ENCODE measurements at places on chromosomes 16 and 17.

GRCh38 chr17:14552306-14552705, 251.4 kb downstream of the HS3ST3B1 start:
- no peak for DNase-seq

- no peak for DNase-seq
These were observed 16.6 kb downstream of the KRT12 start for GRCh38 chr17:40850293-40850972.

GRCh38 chr16:12458591-12459358, 344.9 kb downstream of the CPPED1 start:
- no peak for DNase-seq

- DNase-seq: no peak
These were observed 68.9 kb downstream of the KCNJ2 start for GRCh38 chr17:70238228-70238627.

- DNase-seq: no peak
These were observed 1.8 kb upstream of the ADAT1 start for GRCh38 chr16:75624921-75625334.

GRCh38 chr17:49022391-49022941, 25.3 kb downstream of the IGF2BP1 start:
- DNase-seq: no peak

GRCh38 chr16:66920924-66921680, 2.4 kb upstream of the CDH16 start:
- no peak for DNase-seq

DNA sequence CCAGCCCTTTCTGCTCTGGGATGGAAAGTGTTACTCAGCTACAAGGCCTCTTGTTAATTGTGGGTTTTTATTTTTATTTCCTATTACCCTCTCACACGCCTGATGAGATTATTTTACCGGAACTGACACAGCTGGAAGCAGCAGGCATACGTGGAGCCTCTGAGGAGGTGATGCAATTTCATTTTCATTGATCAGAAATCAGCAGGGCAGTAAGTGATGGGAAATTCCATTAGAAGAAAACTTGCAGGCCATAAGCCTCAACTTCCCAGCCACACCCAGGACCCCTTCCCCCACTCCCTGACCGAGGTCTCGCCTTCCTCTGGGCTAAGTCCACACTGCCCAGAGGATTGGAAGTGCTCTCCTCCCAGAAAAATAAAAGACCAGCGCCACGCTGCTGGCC, 69.7 kb downstream of the ZFHX3 start:
- DNase-seq: no peak

- DNase-seq: no peak
These were observed 31.9 kb downstream of the BAIAP2 start for GRCh38 chr17:81066771-81067315.

DNA sequence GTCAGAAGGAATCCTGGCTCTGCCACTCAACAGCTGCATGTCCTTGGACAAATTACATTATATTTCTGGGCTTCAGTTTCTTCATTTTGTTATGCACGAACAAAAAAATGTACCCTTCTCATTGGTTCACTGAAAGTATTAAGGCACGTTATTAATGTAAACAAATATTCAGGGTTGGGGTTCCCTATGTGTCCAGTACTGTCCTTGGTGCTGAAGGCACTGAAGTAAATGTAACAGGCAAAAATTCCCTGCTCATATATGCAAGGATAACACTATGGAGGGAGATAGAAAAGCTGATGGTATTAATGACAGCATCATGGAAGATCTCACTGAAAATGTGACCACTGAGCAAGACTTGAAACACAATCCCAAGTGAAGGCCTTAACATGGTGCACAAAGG, 386.6 kb downstream of the XYLT1 start:
- DNase-seq: no peak

GRCh38 chr17:62706598-62707424, 79.3 kb downstream of the MRC2 start:
- DNase-seq: no peak

- peak; percentile 3 for DNase-seq
These were observed 47.8 kb downstream of the BMERB1 start for GRCh38 chr16:15482068-15482747.

- peak; percentile 24 for DNase-seq
These were observed 18.8 kb upstream of the GAA start for GRCh38 chr17:80082403-80083135.

DNA sequence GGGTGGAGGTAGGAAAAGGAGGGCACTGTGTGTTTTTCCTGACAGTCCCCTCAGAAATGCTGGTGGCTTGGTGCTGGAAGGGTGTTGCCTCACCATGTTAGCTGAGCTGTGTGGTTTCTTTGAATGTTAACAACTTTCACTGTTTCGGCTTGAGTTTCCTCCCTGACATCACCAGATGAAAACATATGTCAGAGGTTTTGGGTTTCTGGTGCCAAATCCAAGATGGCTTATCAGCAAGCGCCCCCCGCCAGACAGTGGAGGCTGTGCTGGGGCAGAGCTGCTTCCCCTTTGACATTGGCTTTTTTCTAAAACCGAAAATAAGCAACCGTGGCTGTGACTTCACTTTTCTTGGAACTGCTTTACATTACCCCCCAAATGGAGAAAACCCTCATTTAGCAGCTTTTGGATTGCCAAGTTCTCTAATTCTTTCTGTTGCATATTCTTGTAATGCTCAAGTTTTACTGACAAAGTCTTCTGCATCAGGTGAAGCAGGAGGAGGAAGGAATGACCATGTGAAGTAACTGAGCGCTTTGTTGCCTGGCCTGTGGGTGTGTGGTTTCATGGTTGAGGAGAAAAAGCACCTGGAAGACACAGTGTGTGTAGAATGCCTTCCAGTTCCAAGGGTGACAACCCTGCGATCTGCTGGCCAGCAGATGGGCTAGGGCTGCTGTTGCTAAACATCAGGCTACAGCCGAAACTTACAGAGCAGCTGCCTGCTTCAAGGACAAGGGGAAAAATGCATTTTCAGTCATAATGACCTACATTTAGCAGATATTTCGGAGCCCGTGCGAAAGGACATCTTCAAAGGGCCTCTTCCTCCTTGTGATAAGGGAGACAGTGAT, 9.7 kb downstream of the RMI2 start:
- DNase-seq: peak; percentile 72

DNA sequence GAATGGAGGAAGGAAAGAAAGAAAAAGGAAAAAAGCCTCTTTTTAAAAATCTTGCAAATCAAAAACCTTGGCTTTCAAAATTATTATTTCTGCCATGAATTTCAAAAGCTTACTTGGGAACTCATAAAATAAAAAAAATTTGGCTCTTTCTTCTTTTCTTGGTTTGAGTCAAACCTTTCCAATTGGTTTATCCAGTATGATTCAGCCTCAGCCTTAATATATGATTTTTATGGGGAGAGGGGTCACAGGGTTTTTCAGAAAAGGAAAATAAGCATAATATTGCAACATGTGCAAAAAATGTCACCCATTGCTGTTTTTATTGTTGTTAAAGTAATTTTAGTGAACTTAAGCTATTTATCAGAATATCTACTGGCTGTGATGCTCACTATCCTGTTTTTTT, 31.2 kb upstream of the HAPSTR1 start:
- no peak for DNase-seq

DNA sequence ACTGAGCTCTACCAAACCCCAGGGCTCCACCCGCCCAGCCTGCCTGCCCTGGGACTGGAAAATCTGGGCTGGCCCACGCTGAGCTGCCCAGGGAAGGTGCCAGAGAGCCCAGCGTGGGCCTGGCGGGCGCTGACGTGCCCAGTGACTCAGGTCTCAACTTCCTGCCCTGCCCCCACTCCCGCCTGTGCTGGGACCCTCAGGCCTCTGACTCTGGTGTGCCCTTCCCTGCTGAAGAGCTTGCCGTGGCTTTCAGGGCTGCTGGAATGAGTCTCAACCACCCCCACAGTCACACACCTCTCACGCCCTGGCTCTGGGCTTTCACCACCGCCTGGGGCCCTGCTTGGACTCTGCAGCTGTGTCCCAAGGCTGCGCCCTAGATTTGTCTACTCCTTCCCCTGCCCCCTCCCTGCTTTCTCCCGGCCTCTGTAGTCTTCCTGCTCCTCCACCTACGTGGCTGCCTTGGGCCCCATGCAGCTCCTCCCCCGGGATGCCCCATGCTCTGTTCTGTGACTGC, 10.4 kb downstream of the LLGL1 start:
- DNase-seq: no peak

DNA sequence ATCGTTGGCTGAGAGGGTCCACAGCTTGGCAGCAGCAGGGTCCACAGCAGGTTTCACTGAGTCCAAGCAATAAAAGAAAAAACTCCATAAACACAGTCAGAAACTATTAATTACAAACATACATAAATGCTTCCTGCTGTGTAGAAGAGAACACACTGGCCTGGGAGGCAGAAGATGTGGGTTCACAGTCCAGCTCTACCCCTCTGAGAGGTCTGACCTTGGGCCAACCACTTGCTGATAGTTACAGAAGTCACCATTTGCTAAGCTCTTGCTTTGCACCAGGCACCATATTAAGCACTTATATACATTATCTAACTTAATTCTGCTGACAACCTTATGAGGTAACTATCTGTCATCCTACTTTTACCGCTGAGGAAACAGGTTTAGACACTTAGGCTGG, 14.7 kb downstream of the CIAPIN1 start:
- no peak for DNase-seq

- DNase-seq: no peak
These were observed 11.4 kb upstream of the NDRG4 start for GRCh38 chr16:58488531-58488930.

DNA sequence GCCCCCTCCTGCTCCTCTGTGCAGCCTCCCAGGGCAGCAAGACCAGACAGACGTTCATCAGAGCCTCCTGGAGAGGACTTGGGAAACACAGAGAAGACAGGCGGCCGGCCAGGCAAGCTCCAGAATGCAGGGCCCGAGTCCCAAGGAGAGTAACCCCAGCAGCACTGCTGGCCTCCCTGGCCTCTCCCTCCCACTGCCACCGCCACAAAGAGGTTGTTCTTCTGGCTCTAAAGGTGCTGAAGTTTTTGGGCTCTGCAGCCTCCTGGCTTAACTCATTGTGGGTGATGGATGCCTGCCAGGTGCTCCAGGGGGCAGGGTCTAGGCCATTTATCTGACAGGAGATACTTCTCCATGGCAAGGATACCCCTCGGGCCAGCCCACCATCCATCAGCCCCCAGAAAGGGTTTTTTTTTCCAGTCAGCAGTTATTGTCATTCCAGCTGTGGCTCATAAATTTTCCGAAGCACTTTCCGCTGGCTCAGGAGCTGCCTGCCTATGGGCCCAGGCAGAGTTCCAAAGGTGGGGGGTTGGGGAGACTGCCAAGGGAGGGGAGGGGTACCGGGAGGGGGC, 32.0 kb upstream of the MRPS23 start:
- no peak for DNase-seq

- DNase-seq: no peak
These were observed 261.5 kb downstream of the SEC14L1 start for GRCh38 chr17:77402159-77402731.

GRCh38 chr17:4354862-4355514, 11.5 kb downstream of the UBE2G1 start:
- DNase-seq: no peak

DNA sequence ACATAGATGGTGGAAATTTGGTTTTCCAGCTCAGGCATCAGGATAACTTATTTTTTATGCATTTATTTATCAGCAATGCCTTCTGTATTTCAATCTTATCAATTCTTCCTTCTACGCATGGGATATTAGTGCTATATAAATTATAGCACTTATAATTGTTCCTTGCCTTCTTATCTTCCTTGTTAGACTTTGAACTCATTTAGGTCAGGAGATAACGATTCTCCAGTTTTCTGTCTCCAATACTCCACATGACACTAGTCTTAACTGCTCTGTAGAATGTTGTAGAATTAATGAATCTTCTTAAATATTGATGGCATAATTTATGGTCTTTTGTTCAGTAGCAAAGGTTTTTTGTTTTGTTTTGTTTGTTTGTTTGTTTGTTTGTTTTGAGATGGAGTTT, 10.7 kb upstream of the BCO1 start:
- no peak for DNase-seq

GRCh38 chr17:74417178-74418045, 14.5 kb upstream of the GPRC5C start:
- no peak for DNase-seq

- DNase-seq: no peak
These were observed 30.6 kb upstream of the IRX3 start for GRCh38 chr16:54317101-54317611.

GRCh38 chr16:81912395-81912794, 98.9 kb downstream of the SDR42E1 start:
- DNase-seq: no peak

- DNase-seq: no peak
These were observed 47.9 kb downstream of the LYRM1 start for GRCh38 chr16:20948444-20948843.

DNA sequence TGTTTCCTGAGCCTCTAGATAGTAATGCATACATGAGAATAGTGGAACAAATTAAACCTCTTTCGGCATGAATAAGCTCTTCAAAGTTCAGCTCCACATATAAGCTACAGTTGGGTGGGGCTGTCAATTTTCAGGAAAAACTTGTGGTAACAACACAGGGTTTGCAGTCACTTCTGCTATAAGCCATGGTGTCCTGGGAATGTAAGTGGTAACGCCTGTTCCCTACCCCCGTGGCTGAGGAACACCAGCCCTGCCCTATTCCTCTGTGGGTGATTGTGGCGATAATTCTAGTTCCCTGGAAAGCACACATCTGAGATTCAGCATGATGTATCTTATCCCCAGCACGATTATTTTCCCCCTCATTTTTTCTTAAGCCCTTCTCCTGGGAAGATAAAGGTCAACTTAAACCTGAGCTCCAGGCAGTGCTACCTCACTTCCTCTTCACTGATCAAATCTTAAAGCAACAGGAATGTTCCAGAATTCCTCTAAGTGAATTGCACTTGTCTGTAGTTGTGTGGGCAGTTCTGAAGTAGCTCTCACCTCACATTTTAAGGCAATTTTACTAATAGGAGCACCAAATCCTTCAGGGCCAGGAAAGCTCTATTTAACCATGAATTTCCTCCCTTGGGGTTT, 500.7 kb upstream of the HSBP1 start:
- no peak for DNase-seq

DNA sequence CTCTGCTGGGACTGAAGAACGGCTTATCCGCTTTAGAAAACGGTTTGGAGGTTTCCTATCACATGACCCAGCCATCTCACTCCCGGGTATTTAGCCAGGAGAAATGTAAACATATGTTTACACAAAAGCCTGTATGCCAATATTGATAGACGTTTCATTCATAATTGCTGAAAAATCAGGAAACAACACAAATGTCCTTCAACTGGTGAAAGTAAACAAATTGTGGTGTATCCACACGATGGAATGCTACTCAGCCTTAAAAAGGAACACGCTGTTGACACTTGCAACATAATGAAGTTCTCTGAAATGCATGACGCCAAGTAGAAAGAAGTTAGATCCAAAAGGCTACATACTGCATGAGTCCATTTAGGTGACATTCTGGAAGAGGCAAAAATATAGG, 157.6 kb downstream of the SLC39A11 start:
- no peak for DNase-seq

DNA sequence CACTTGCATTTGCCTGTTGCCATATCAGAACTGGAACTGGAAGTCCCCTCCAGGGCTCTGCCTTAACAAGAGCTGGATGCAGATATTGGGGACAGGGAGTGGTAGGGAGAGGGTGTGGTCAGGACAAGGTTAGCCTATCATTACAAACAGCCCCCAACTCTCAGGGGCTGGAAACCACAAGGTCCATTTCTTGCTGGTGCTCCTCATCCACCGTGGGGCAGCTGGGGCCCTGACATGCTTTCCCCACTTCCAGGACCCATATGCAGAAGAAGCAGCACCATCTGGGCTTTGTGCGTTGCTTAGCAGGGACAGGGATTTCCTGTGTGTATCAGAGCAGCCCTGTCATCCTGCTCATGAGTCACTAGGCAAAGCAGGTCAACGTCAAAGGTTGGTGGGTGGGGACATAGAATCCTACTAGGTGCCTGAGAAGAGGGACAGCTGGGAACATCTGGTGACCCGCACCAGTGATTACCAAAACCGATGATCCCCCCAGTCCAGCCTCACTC, 26.9 kb downstream of the RGS9 start:
- peak; percentile 39 for DNase-seq
